Esophagus squamous epithelium (tissue), 5 donors: ENCODE measurements at places on chromosomes 5 and 9. TPM values are rescaled to one million over a fixed set of nuclear protein-coding genes. Genes with fewer than 3 reads are reported as not detected.

IGFBPL1 gene
- total RNA-seq, result not detected

OR2S2 gene
- total RNA-seq, result not detected

F12 gene
- 10.7 TPM for total RNA-seq

IFNA16 gene
- not detected for total RNA-seq

GPR150 gene
- not detected for total RNA-seq

RUSC2 gene
- total RNA-seq, result 16.0 TPM

HTR1A gene
- not detected for total RNA-seq
